Activated T-cell treated with anti-CD3 and anti-CD28 coated beads, Interleukin-2, amount 50 U/mL, for 4 hours (primary cell): ENCODE measurements at places on chromosomes 6 and 20.

- DNase-seq = no peak
Measured at GRCh38 chr6:97215157-97215769, 67.8 kb downstream of the MMS22L start.

DNA sequence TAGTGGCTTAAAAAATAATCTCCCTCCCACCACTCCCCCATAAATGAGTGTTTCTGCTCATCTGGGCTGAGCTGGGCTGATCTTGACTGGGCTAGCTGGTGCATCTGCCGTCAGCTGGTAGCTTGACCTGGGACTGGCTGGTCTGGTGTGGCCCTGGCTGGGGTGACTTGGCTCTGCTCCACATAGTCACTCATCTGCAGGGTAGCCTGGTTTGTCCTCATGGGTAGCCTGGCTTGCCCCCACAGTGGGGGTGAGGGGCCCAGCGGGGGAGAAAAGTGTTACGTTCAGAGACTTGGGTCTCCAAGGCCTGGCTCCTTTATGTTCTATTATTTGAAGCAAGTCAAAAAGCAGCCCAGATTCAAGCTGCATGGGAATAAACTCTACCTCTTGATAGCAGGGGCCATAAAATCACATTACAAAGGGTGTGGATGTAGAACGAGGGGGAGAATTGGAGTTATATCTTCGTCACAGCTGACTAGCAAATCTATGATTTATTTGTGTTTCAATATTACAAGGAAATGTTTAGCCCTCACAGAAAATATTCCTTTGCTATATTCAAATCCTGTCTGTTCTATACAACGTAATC, 32.9 kb downstream of the EDN3 start:
- no peak for DNase-seq

GRCh38 chr6:36445621-36446020, 2.8 kb downstream of the KCTD20 start:
- DNase-seq = no peak

GRCh38 chr6:12049165-12049564, 37.1 kb downstream of the HIVEP1 start:
- DNase-seq = no peak

GRCh38 chr20:47174456-47175243, 181.8 kb downstream of the ZMYND8 start:
- DNase-seq = no peak

GRCh38 chr6:30485236-30485635, 4.1 kb upstream of the HLA-E start:
- DNase-seq = no peak

DNA sequence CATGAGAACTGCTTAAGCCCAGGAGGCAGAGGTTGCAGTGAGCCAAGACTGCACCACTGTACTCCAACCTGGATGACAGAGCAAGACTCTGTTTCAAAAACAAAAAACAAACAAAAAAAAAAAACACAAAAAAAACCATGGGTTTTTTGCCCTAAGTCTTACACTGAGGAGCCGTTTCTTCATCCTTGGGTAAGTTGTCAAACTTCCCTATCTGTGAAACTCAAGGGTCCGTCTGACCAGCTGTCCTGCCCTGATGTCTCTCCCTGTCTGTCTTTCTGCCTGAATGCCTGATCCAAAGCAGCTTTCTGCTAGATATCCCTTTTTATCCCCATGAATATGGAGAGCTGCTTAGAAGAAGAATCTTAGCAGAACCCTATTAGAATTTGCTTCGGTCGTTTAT, 41.3 kb upstream of the CLDN20 start:
- DNase-seq = no peak

DNA sequence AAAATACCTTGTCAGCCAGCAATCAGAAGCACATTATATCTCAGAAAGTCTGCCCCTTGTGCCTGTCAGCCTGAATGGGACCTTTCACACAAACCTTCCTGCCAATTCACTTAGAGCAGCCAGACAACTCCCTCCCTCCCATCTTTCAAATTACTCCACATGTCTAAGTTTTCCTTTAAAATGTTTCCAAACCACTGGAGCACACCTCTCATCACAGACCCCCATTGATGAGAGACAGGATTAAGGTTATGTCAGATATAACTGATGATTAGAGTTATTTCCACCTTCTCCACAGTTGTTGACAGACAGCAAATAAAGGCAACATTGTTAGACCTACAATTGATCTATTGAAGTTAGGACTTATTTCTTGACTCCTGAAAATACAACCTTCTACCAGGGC, 408.4 kb downstream of the PLCB1 start:
- DNase-seq = no peak

GRCh38 chr6:43953794-43954310, 173.4 kb downstream of the MRPL14 start:
- DNase-seq = no peak

- DNase-seq = no peak
Measured at GRCh38 chr6:17178326-17178725, 76.5 kb downstream of the STMND1 start.

DNA sequence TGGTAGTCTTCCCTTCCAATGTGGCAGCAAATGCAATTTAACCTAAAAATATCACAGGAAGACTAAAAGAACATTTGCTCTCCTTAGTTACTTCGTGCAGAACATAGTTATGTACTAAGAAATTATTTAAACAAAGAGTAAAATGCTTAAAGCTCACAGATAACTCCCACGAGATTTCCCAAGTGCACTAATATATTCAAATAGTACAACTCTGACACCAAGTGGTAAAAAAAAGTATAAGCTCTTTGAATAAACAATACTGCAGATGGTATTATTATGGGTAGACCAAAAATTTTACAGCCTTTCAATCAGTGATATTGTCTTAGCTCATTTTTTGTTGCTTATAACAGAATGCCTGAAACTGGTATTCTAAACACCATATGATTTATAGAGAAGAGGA, 52.8 kb upstream of the FILIP1 start:
- no peak for DNase-seq

- DNase-seq = no peak
Measured at GRCh38 chr6:163780994-163781393, 366.5 kb downstream of the QKI start.

DNA sequence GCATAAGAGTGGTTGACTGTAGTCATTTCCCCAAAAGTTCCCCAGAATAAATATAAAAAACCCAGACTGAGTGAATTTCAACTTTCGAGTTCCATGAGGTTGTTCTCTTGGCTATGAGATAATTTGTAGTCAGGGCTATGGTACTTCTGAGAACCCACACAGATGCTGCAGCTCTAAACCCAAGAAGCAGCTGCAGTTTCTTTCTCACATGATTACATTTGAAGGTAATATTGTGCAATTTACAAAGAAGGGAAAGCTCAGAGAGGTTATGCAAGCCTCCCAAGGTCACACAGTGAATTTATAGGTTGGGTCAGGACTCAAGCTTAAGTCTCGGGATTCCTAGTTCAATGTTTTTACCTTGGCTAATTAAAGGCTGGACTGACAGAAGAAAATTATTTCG, 29.7 kb upstream of the CD93 start:
- no peak for DNase-seq

DNA sequence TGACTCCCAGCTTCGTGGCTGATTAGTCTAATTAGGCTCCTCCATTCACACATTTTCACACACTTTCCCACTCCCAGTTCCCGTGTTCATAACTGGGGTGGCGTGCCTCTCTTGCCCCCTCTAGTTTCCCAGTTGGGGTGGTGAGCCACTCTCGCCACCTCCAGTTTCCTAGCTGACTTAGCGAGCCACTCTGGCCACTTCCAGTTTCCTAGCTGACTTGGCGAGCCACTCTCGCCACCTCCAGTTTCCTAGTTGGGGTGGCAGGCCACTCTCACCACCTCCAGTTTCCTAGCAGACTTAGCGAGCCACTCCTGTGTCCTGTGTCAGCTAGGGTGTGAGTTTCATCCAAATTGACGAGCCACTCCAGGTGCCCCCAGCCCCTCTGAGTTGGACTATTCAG, 7.4 kb upstream of the GMPR start:
- no peak for DNase-seq

- no peak for DNase-seq
Measured at GRCh38 chr6:34585108-34585507, 29.0 kb upstream of the SPDEF start.

DNA sequence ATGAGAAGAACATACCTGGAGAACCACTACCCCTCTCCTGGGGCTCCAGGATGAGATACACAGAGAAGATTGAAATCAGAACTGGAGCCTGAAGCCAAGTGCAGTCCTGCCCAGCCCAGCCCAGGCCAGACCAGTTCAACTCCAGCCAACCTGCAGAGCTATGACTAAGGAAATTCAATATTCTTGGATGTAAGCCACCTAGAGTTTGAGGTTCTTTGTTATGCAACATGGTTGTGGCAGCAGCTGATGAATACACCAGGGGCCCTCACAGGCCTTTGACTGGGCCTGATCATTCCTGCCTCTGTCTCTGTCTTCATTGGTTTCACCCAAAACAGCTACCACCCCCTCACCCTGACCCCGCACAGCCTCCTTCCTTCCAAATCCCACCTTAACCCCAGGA, 167.8 kb downstream of the LRFN2 start:
- no peak for DNase-seq

- DNase-seq = no peak
Measured at GRCh38 chr20:53831812-53832211, 238.2 kb upstream of the ZNF217 start.
